ENCODE measurements at places on chromosomes 3 and 15.

- no peak for DNase-seq
Observed at GRCh38 chr3:37905987-37906674, 44.5 kb downstream of the CTDSPL start.

DNA sequence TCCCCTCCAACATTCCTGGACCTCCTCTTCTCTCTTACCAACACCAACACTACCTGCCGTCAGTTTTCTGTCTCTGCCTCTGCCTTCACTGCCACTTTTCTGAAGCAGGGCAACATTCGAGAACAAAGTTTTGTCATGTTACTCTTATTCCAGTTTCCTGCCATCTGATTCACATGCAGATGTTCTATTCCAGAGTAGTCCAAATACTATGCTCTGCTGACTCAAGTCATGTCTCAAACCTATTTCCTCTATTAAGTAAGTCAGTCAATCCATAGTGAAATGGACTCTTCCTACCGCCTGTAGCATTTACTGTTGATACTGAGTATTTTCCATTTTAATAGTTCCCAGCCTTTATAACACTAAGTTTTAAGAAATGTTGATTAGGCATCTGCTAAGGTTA lies 43.4 kb downstream of the ESYT3 start:
- no peak for DNase-seq

DNA sequence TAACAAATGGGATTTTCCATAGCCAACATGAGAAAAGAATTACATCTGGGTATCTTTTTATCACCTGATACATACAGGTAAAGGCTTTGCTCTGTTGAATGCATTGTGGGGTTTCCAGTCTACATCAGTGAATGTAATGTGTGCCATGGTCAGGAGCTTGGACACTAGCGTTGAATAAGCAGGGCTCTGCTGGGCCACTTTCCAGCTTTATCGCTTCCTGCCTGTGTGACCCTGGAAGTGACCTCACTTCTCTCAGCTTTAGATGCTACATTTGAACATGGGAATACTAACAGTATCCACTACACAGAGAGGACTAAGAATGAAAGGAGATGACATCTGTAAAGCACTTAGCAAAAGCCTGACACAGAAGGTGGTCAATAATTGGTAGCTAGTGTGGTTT lies 40.1 kb downstream of the TTC23 start:
- DNase-seq, result no peak

GRCh38 chr3:142053835-142054234 lies 95.5 kb downstream of the TFDP2 start:
- no peak for DNase-seq

GRCh38 chr3:66497985-66498671 lies 2.7 kb downstream of the LRIG1 start:
- no peak for DNase-seq

DNA sequence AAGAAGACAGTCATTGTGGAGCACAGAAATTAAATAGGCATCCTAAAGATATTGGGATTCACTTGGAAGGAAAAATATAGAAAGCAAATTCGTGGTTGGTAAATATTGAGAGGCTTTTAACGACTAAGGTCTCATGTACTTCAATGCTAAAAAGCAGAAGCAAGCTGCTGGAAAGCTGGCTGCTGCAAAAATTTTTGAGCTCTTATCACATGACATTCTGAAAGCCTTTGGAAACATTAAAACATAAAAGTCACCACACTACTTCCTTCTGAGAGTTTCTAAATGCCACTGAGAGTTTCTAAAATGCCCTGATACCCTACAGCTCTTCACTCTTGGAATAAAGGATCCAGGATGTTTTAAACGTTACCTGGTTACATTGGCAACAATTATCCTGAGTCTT lies 39.0 kb upstream of the CBLB start:
- DNase-seq, result no peak

DNA sequence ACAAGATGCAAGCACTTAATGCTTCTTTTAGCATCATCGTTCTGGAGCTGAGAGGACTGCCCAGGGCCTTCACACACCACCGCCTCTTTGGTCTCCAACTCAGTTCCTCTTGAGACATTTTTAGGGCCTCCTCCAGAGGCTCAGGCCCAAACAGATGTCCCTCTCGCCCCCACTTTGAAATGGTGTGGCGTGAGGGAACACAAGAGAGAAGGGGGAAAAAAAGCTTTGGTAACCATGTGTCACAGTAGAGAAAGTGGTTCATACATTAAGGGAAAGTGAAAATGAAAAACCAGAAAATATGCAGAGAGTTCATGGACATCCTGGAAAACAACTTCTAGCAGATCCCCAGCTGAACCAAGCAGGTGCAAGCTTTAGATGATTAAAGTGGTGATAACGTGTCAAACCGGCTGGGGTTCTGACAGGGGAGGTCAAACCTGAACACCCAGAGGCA lies 33.1 kb upstream of the FOXP1 start:
- no peak for DNase-seq

- DNase-seq, result no peak
Observed at GRCh38 chr3:173770796-173771573, 373.4 kb downstream of the NLGN1 start.

GRCh38 chr3:38454884-38455638 lies 1.4 kb downstream of the ACVR2B start:
- no peak for DNase-seq

GRCh38 chr3:69443457-69443920 lies 57.6 kb upstream of the FRMD4B start:
- no peak for DNase-seq

GRCh38 chr3:197490098-197491058 lies 65.4 kb downstream of the BDH1 start:
- no peak for DNase-seq

Measured in activated naive CD4-positive, alpha-beta T cell (primary cell).